Activated T-cell treated with anti-CD3 and anti-CD28 coated beads for 48 hours (primary cell): ENCODE measurements at places on chromosomes 12 and 14.

DNA sequence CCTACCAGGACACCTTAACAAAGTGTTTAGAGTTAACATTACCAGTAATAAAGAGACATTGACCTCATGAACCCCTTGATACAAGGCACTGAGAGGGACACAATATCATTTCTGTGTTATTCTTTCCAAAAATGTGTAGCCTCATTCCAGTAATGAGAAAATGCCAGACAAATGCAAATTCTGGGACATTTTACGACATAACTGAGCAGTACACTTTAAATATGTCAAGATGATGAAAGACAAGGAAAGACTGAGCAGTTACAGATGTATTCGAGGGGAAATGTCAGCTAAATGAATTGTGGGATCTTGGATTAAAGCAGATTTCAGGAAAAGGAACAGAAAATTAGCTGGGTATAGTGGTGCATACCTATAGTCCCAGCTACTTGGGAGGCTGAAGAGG is 255.6 kb downstream of the ERC1 start:
- no peak for DNase-seq

- DNase-seq = no peak
These were observed 7.4 kb downstream of the GRIN2B start for GRCh38 chr12:13973996-13974395.

- DNase-seq = no peak
These were observed 150.1 kb downstream of the SLC38A4 start for GRCh38 chr12:46675736-46676135.

- no peak for DNase-seq
These were observed 197.4 kb upstream of the KRR1 start for GRCh38 chr12:75708802-75709201.

DNA sequence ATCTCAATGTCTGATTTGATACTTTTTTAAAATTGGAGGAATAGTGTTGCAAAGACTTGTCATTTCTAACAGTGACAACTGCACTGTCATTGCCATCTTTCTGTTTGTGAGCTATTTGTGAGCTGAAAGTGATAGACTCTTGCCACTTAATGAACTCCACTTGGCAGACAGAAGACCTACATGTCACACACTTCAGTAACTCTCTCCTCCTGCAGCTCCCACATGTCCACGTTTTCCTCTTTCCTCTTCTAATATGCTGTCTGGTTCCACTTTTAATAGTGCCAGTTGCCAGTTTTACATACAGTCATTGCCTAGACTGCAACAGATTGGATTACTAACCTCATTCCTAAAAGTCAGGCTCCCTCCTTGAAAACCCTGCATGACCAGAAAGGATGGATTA is 121.5 kb downstream of the CAPZA3 start:
- no peak for DNase-seq

- no peak for DNase-seq
These were observed 29.5 kb downstream of the ACTN1 start for GRCh38 chr14:68949601-68949965.

DNA sequence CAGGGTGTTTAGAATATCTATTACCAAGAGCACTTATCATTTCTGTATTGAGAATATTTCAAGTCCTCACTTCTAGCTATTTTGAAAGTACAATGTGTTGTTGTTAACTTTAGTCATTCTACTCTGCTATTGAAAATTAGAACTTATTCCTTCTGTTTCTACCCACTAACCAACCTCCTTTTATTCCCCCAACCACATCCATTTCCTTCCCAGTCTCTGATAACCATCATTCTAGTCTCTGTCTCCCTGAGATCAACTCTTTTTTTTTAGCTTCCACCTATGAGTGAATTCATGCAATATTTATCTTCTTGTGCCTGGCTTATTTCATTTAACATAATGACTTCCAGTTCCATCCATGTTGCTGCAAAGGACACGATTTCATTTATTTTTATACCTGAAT is 290.6 kb upstream of the OR4E1 start:
- no peak for DNase-seq

DNA sequence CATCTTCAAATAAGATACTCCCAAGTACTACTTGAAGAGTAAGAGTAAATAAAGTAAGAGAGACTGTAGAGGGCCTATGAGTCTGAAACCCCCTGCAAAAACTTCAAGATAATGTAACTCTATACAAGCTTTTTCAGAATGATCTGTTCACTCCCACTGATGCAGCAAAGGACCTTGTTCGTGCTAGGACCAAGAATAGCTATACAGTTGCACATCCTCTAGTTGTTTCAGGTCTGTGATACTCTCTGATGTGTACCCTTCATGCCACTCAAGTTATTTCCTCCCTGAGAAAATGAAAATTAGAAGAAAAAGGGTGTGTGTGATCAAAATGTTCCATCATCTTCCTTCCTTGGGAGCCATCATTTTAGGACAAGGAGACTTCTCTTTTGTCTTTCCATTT is 204.4 kb downstream of the ALX1 start:
- DNase-seq = no peak

- DNase-seq = no peak
These were observed 41.4 kb downstream of the CLIP1 start for GRCh38 chr12:122381021-122381420.

DNA sequence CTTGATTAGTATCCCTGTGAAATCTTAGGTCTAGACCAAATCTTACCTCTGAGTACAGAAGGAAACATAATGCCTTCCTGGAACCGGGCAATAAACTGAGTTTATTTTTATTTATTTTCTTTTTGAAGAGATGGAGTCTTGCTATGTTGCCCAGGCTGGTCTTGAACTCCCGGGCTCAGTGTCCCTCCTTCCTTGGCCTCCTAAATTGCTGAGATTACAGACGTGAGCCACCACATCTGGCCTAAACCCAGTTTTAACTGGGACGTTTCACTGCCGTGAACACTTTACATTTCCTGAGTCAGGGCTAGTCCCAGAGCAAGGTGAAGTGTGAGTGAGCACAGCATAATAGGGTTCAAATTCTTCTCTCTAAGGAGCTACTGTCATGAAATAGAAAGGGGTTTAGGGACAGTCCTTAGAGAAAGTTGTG is 671 bp downstream of the GUCY2C start:
- DNase-seq = no peak

- no peak for DNase-seq
These were observed 7.7 kb downstream of the FAM222A start for GRCh38 chr12:109721276-109721675.

DNA sequence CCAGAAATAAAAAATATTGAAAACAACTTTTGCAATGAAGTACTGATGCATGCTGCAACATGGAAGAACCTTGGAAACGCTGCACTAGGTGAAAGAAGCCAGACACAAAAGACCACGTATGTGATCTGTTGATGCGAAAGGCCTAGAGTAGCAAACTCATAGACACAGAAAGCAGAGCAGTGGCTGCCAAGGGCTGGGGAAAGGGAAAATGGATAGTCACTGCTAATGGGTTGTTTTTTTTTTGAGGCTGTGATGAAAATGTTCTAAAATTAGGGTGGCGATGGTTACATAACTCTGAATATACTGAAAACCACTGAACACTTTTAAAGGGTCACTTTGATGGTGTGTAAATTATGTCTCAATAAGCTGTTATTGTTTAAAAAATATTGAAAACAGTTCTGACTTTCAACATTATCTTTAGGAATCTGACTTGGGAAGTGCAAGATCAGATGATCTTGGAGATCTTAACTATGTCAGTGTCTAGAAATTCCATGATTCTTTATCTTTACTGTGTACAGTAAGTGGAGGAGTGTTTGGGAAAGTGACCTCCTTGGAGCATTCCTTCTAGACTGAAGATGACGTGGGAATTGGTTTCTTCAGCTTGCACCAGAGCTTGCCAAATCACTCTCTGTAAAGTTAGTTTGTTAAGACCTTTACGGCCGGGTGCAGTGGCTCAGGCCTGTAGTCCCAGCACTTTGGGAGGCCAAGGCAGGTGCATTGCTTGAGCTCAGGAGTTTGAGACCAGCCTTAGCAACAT is 12.4 kb downstream of the MLXIP start:
- DNase-seq = no peak

GRCh38 chr12:75603475-75603874 is 92.1 kb upstream of the KRR1 start:
- DNase-seq = no peak

DNA sequence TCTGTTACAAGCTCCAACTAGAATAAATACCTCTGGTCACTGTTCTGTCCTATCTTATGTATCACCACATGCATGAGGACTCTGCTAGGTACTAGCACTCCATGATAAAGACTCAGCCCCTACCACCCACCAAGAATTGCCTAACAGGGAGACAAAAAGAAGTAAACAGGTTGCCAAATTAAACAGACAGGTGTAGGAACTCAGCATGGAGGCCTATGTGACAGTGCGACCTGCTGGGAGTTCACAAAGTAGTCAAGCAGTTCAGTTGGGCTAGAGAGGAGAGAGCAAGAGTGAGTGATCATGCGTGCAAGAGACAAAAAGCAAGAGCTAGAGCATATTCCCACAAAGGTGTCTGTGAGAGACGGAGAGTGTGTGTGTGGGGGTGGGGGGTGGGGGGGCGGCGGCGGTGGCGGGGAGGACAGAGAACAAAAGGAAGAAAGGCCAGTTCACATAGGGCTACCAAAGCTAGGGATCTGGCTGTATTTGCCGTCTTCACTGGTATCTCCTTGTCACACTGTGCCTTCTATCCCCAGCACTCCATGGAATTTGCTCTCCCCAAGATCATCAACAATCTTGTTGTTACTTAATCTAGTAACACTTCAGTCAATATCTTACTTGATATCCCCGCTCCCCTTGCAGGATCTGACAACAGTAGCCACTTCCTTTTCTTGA is 81.2 kb downstream of the SPPL3 start:
- DNase-seq = no peak

GRCh38 chr12:89918172-89918846 is 209.7 kb upstream of the ATP2B1 start:
- no peak for DNase-seq

- no peak for DNase-seq
These were observed 4.7 kb downstream of the LTB4R start for GRCh38 chr14:24315807-24316596.

DNA sequence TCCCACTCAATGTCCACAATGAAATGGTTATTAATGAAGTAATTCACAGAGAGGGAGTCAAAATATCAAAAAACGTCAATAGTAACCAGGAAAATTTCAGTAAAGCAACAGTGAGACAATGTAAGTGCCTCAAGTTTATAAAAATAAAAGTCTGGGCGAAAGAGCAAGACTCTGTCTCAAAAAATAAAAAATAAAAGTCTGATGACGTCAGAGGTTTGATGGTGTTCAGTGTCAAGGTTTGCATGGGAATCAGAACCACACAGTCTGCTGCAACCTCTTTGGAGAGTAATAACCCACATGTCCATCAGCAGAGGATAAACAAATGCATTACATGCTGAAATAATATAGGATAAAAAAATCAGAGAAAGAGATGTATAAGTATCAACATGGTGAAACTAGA is 152.4 kb downstream of the ASCL1 start:
- no peak for DNase-seq

- no peak for DNase-seq
These were observed 82.6 kb upstream of the FUT8 start for GRCh38 chr14:65329911-65330310.

DNA sequence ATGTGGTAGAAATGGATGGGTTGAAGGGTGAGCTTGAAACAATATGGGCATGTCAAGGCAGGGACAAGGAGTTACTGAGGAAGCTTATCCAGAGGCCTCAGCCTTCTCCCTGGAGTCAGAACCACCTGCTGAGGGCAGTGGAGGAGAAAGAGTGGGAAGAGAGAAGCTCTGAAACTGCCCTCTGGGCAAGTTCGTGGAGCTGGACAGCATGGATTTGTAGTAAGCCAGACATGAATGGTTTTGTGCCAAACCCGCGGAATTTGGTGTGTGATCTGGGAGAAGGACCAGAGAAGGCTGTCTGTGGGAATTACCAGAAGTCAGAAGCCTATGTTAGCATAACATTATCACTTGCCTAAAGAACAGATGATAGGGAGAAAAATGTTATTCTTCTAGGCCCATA is 164.8 kb downstream of the SLC41A2 start:
- DNase-seq = no peak
